ENCODE measurements at places on chromosomes 2 and 18.

- peak; percentile 0 for DNase-seq
Measured at GRCh38 chr2:136582628-136583205, 182.6 kb upstream of the THSD7B start.

GRCh38 chr2:7835693-7836680 lies 845.9 kb upstream of the ID2 start:
- DNase-seq, result no peak

GRCh38 chr2:10327896-10328669 lies 25.4 kb downstream of the HPCAL1 start:
- DNase-seq, result no peak

GRCh38 chr2:47534179-47534919 lies 131.4 kb downstream of the MSH2 start:
- peak; percentile 95 for DNase-seq

DNA sequence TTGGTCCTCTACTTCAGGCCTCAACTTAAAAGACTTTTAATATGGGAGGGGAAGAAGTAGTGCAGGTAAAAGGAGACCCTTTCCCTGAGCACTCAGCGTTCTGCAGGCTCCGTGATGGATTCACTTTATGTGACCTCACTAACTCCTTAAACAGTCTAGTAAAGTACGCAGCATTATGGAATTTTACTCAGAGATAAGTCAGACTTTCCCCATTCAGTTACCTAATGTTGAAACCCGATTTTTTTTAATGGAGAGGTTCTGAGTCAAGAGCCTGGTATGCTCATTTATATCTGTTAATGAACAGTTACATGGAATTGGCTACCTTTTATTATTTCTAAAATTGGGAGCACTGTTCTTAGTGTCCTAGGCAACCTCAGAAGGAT lies 34.1 kb downstream of the RASGRP3 start:
- DNase-seq, result peak; percentile 9

DNA sequence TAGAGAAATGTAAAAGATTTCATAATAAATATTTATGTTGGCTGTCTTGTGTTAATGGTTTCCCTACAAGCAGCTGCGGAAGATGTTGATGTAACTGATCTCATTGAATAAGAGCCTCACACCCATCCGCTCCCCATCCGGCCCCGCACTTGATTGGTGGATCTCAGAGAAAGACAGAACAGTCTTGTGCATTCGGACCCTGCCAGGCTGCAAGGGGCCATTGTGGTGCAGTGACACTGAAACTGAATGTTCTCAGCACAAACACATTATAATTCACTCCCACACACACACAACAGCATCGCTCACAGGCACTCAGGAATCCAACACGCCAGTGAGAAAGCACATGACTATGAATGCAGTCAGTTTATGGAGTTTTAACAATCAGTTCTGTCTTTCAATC lies 47.8 kb downstream of the PRELID3A start:
- no peak for DNase-seq

DNA sequence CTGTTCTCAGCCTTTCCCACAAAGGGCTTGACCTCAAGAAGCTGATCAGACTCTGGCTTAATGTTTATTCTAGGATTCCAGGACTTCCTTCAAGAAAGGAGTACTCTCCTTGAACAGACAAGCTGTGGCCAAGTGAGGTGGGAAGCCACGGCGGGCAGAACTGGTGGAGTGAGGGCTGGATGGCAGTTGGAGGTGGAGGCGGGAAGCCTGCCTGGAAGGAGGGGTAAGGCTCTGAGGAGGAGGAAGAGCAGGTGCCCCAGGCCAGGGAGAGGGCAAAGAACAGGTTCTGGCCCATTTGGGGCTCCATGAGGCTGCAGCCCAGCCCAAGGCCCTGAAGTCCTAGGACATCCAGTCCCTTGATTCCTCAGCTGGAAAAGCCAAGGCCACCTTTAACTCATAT lies 143.9 kb downstream of the CYP26B1 start:
- no peak for DNase-seq

- DNase-seq, result no peak
Measured at GRCh38 chr2:109046925-109047508, 58.0 kb upstream of the EDAR start.
